Stomach (tissue), 19 donors: ENCODE measurements at places on chromosomes 12 and 14. TPM values are rescaled to one million over a fixed set of nuclear protein-coding genes. Genes with fewer than 3 reads are reported as not detected.
A peak's percentile ranks its signal among the peaks of the same experiment; 100 is the strongest.

DNA sequence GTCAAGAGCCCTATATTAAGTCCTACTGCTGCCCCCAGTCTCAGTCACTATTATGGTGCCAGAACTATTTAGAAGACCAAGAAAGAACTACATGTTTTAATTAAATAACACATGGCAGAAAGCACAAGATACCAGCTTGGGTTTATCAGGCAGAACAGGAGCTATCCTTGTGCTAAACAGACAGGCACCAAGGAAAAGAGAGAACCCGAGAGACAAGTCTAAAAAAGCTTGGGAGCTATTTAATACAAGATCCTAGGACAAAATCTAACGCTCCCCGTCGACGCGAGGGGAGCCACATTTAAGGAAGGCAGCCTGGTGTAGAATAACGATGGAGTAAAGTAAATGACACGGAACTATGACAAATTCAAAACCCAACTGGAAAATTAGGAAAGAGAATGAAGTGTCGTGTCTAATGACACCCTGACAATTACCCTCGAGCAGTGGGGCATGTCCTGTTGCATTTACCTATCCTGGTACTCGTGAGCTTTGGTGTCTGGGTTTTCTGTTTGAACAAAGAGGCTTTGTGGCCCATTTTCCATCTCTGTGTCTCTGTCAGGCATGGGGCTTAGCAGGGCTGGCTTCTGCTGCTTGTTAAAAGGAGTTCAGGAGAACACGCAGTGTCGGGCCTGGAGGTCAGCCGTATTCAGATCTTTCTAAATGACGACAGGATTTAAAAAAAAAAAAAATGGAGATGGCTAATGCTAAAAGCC lies 140.6 kb downstream of the ETNK1 start:
- DNase-seq: no peak
- no peak overlapping the region for H3K4me3 ChIP-seq
- H3K27me3 ChIP-seq: no peaks in the 10 kb centered on the region
- no peak overlapping the region for H3K27ac ChIP-seq

- peak; percentile 7 for DNase-seq
- H3K4me3 ChIP-seq: no peak overlapping the region
- no peaks in the 10 kb centered on the region for H3K36me3 ChIP-seq
- H3K4me1 ChIP-seq: no peaks in the 10 kb centered on the region
- no peaks in the 10 kb centered on the region for H3K27me3 ChIP-seq
Measured at GRCh38 chr14:47277703-47278102, 397.7 kb downstream of the MDGA2 start.

- no peak for DNase-seq
- H3K4me3 ChIP-seq: no peak overlapping the region
- H3K27ac ChIP-seq: no peak overlapping the region
- H3K36me3 ChIP-seq: no peaks in the 10 kb centered on the region
- no peaks in the 10 kb centered on the region for H3K27me3 ChIP-seq
- peaks cover 7% of the 10 kb centered on the region for H3K4me1 ChIP-seq
Measured at GRCh38 chr14:74859757-74860552, 16.0 kb downstream of the PROX2 start.

- no peak overlapping the region for H3K4me3 ChIP-seq
- no peaks in the 10 kb centered on the region for H3K27me3 ChIP-seq
- H3K4me1 ChIP-seq: peaks cover 19% of the 10 kb centered on the region
Measured at GRCh38 chr12:57727758-57728395, 10.7 kb downstream of the AGAP2 start.

DNA sequence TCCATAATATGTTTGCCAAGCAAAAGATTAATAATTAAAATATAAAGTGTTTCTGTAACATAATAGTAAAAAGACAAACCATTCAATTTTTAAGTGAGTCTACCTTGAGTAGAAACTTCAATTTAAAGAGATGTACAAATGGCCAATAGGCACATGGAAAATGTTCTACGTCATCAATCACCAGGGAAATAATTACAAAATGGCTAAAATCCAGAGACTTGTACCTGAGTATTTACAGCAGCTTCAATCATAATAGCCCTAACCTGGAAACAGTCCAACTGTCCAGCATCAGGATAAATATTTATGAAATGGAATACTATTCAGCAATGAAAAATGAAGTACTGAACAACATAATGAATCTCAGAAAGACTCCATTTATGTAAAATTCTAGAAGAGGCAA lies 95.5 kb upstream of the FAR2 start:
- no peak overlapping the region for H3K4me3 ChIP-seq
- no peak for DNase-seq
- no peaks in the 10 kb centered on the region for H3K27me3 ChIP-seq
- H3K27ac ChIP-seq: no peak overlapping the region
- no peaks in the 10 kb centered on the region for H3K4me1 ChIP-seq

DNA sequence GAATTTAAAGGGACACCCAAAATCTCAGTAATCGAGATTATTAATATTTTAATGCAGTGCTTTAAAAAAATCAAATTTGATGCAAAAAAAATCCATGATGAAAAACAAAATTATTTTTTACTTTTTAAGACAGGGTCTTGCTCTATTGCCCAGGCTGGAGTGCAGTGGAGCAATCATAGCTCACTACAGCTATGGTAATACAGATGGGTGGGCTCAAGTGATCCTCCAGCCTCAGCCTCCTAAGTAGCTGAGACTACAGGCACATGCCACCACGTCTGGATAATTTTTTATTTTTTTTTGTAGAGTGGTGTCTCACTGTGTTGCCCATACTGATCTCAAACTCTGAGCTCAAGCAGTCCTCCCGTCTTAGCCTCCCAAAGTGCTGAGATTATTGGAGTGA lies 62.9 kb downstream of the TRAF3 start:
- no peaks in the 10 kb centered on the region for H3K4me1 ChIP-seq
- no peak overlapping the region for H3K4me3 ChIP-seq
- no peak for DNase-seq
- no peaks in the 10 kb centered on the region for H3K27me3 ChIP-seq
- no peak overlapping the region for H3K27ac ChIP-seq

- no peaks in the 10 kb centered on the region for H3K27me3 ChIP-seq
- H3K27ac ChIP-seq: no peak overlapping the region
- no peaks in the 10 kb centered on the region for H3K36me3 ChIP-seq
- no peak for DNase-seq
Measured at GRCh38 chr12:54657105-54657607, 9.0 kb upstream of the DCD start.

DNA sequence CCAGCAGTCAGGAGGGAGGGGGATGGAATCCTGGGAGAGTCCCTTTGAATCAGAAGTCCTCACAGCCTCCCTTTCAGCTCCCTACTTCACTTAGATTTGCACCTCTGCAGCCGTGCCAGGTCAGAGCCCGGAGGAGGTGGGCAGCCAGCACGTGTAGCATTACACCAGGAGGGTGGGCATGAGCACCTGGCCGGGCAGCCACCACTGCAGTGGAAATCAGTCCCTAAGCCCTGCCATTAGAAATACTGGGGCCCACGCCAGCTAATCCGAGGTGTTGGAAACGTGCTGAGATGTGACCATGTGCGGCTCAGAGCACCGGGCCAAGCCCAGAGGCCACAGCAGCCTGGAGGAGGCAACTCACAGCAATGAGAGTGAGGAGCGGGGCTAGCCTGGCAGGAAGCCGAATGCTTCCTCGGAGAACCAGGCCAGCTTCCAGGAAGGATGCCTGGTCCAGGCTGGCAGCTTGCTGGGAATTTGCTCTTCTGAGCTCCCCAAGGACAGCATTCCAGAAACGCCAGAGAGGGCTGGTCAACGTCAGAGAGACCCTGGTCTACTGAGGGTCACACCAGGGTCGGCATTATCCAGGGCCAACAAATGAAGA lies 9.4 kb upstream of the CACNA2D4 start:
- H3K27ac ChIP-seq: no peak overlapping the region
- H3K4me1 ChIP-seq: peaks cover 35% of the 10 kb centered on the region
- H3K27me3 ChIP-seq: peaks cover 4% of the 10 kb centered on the region
- DNase-seq: peak; percentile 24
- H3K36me3 ChIP-seq: no peaks in the 10 kb centered on the region

DNA sequence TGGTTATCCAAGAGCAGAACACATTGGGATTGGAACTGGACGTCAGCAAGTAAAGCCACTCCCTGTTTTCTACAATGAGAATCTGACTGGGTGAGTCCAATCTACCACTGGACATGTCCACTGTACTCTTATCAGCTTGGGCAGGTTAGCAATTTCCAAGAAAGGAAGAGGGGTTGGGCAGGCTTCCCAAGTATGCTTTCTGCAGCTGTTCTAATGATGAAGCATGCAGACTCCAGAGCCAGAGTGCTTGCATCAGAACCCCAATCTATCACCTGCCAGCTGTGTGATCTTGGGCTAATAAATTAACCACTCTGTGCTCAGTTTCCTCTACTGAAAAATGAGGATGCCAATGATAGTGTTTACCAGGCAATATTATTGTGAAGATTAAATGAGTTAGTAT lies 92.0 kb downstream of the EMP1 start:
- no peaks in the 10 kb centered on the region for H3K36me3 ChIP-seq
- no peaks in the 10 kb centered on the region for H3K27me3 ChIP-seq
- H3K27ac ChIP-seq: no peak overlapping the region
- no peak for DNase-seq

- H3K4me3 ChIP-seq: no peak overlapping the region
- no peaks in the 10 kb centered on the region for H3K36me3 ChIP-seq
- H3K27ac ChIP-seq: peak overlapping the region; percentile 47
- H3K4me1 ChIP-seq: no peaks in the 10 kb centered on the region
Measured at GRCh38 chr12:75560167-75560566, 48.8 kb upstream of the KRR1 start.

DNA sequence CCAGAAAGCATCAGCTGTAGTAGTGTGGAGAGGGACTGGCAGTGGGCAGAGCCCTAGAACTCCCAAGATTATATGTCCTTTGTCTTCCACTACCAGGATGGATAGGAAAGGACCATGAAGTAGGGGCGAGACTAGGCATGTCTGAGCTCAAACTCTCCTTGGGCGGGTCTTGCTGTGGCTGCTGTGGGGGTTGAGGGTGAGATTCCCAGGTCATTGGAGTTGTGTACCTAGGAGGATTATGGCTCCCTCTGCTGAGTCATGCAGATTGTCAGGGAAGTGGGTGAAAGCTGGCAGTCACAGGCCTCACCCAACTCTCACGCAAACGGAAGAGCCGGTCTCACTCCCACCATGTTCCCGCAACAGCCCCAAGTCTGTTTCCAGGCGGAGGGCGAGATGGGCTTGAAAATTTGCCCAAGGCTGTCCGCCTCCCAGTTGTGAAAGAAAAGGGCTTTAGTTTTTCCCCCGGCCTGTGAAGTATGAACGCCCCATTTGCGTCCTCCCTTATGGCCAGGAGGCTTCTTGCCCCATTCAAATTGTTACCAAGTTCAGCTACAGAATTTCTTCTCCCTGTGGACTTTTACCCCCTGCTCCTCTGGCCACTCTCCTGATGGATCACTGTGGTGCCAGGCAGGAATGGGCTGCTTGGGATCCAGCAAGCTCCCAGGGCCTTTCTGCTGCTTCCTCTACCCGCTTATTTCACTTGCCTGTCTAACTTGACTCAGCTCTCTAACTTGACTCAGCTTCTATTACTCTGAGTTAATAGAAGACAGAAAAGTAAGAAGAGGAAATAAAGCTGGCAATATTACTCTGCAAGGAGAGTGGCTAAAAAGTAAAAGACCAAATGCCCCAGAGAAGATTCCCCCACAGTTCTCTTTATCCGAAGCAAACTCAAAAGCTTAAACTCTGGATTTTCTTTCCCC lies 159.3 kb downstream of the SLC2A13 start:
- no peaks in the 10 kb centered on the region for H3K27me3 ChIP-seq
- no peaks in the 10 kb centered on the region for H3K36me3 ChIP-seq
- no peak overlapping the region for H3K4me3 ChIP-seq
- DNase-seq: no peak
- no peak overlapping the region for H3K27ac ChIP-seq

DNA sequence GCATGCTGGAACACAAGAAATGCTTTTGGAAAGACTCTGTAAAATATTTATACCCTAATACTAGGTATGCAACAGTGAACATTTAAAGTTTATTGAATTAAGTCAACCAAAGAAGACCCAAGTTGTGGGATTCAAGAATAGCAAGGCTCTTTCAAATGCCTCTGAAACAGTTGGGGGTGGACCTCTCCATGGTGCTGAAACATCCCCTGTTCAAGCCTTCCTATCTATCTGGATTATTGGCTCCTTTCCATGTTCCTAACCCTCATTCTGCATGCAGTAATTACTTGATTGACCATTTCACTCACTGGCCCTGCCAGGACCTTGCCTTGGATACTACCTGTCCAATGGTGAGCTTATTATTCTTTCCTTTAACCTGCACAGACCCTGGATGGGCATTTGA lies 349.7 kb downstream of the NRXN3 start:
- H3K4me1 ChIP-seq: no peaks in the 10 kb centered on the region
- no peaks in the 10 kb centered on the region for H3K27me3 ChIP-seq
- H3K36me3 ChIP-seq: no peaks in the 10 kb centered on the region
- H3K27ac ChIP-seq: no peak overlapping the region

DNA sequence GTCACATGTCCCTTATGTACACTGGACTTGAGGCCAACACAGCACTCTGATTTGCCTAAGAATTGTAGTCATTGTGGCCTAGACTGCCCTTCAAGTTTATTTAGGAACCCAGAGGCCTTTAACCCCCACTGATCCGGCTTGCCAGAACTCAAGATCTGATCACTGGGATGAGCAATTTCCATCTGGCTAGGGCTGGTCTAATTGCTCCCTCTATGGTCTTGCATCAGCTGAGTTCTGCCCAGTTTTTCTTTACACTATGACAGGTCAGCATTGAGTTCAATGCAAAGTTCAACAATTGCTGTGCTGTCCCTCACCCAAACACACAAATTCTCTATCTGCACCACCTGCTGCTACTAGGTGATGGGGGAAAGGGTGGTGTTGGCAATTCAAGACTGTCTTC lies 146.9 kb upstream of the MDGA2 start:
- H3K27ac ChIP-seq: no peak overlapping the region
- no peaks in the 10 kb centered on the region for H3K4me1 ChIP-seq
- H3K4me3 ChIP-seq: no peak overlapping the region
- no peak for DNase-seq
- H3K36me3 ChIP-seq: no peaks in the 10 kb centered on the region
- no peaks in the 10 kb centered on the region for H3K27me3 ChIP-seq

DNA sequence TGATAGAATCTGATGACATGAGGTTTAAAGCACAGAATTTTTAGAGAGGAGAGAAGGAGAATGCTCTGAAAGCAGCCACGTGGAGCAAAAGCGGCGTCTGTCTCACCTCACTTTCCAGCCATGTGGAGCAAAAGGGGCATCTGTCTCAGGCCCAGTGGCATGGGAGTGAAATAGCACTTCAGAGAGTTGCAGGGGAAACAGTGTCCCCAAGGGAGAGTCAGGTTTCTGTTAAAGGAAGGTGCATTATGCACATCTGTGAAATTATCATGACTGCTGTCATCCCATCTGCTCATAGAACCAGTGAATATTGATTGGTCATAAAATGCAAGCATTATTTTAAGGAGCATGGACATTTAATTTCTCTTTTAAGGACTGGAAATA lies 124.0 kb downstream of the BICD1 start:
- no peak overlapping the region for H3K27ac ChIP-seq
- no peak for DNase-seq
- no peak overlapping the region for H3K4me3 ChIP-seq
- no peaks in the 10 kb centered on the region for H3K36me3 ChIP-seq

- H3K36me3 ChIP-seq: no peaks in the 10 kb centered on the region
- H3K4me3 ChIP-seq: no peak overlapping the region
- H3K27ac ChIP-seq: no peak overlapping the region
- no peak for DNase-seq
Measured at GRCh38 chr14:79161571-79161970, 991.4 kb downstream of the NRXN3 start.

The SLC25A21 gene
- polyA plus RNA-seq: 1.2 TPM

The KRT78 gene
- polyA plus RNA-seq: 0.76 TPM

The ASPG gene
- 5.5 TPM for polyA plus RNA-seq

The SIX1 gene
- 0.19 TPM for polyA plus RNA-seq
